Smooth muscle cell of the brain vasculature (primary cell): ENCODE measurements at places on chromosomes 1 and 21.
A peak's percentile ranks its signal among the peaks of the same experiment; 100 is the strongest.

DNA sequence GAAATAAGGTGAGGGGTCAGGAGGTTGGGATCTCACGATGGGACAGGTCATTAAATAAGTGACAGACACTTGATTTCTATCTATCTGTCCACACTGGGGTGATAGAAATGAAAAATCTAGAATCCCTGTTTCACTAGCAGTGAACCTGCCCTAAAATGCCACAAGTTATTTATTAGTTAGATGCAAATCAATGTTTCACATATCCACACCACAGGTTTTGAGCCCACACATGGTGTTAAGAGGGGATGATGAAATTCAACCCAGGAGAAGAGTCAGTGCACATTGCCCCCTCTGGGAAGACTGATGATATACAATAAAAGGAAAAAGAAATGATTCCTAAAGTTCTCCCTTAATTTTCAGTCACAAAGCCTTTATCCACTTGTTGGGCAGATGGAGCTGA is 10.1 kb upstream of the NTPCR start:
- DNase-seq, result no peak

DNA sequence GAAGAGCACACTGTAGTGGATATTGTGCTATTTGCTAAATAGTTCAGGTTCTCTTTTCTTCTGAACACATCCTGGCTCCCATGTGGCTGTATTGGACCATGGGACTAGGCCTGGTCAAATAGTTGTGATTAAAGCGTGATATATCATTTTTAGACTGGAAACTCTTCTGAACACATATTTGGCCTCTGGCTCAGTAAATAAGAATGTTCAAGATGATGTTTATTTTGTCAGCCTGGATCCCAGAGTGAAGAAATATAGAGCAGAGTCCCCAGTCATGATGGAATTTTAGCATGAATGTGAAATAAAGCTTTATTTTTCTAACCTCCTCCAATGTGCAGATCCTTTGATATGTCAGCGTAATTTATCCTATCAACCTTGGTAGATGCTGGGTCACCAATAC is 542.6 kb downstream of the ADGRL2 start:
- peak; percentile 65 for DNase-seq

DNA sequence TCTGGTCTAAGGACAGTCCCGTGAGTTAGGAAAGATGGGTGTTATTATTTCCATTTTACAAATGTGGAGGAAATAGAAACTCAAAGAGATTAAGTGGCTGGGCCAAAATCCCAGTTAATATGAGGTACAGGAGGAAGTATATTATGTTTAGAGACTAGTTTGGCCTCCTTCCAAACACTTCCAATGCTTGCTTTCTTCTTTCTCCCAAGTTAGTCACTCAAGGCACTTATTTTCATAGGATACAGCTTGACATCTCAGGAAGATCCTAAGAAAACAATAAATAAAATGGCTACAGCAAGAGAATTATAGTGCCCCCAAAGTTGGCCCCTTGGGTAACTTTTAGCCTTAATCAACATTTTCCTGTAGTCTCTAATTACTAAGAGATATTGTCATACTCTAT is 47.5 kb upstream of the IPO9 start:
- no peak for DNase-seq

DNA sequence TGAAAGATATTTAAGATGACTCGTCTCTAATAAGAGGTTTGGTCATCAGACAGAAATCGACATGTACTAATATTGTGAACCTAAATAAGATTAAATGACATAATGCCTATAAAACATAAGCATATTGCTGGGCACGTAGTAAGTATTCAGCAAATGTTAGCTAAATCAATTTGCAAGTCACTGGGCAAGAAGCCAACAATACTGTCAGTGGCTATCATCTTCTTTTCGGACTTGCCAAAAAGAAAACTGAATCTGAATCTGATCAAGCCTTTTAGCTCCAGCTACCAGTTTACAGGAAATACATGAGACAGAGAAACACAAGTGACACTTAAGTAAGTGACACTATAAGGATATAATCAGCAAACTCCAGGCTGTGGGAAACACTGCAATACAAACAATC is 46.0 kb downstream of the RPL5 start:
- no peak for DNase-seq

DNA sequence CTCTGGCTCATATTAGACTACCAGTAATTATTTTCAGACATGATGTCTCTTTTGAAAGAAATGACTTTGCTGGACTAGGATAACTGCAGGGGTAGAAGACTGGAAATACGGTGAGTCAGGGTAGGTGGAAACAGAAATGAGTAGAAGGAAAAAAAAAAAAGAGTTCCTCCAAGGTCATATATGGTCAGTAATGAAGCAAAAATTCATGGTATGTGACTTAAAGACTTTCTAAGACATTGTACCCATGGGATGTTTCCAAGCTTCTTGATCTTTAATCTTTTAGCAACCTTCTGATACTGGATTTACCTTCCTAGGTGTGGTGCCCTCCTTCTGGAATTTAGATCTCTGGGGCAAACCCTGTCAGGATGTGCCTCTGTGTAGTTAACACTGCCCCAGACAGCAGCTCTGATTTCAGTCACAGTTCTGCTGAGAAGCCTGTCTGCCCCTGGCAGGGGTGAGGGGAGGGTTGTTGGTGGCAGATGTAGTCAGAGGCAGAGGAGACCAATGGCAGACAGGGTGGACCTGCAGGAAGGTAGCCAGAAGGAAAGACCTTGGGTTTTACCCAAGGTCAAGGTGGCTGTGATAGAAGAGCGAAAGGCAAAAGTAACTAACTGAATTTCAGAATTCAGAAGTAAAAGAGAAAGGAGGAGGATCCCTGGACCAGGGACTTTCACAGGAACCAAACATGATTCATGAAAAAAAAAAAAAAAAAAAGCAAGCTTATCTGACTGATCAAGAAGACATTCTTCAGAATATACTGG is 44.1 kb upstream of the BCL10 start:
- no peak for DNase-seq

DNA sequence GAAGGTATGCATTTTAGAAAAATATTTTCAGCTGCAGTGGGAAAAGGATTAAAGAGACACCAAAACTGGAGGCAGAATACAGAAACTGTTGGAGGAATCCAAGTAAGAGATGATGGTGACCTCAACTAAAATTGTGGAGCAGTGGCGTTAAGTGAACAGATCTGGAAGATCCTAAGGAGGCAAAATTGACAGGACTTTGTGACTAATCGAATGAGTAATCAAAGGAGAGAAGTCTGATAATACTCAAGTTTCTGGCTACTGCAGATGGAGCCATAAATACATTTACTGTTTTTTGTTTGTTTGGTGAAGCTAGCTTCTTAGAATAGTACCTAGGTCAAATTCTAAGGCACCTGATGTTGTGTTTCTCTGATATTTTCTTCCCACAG is 3.1 kb downstream of the CTBS start:
- no peak for DNase-seq

- DNase-seq, result no peak
Observed at GRCh38 chr1:25799352-25799934, 550 bp upstream of the SELENON start.

DNA sequence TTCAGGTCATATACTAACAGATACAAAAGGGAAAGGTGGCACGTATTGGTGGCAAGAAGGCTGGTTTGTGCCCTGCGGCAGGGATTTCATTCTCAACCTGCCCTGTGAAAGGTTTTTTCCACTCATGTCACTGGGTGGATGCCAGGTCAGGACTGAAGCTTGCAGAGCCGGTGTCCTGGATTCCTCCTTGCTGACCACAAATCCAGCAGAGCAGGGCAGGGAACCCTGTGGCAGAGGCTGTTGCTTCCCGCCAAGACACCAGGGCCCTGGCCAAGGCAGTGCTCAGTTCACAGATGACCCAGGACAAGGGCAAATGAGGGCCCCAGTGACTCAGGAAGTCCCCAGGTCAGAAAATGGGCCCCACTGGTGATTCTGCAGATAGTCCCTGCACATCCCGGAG is 16.4 kb downstream of the BSND start:
- DNase-seq, result no peak
